ENCODE measurements at places on chromosomes 11 and 22.

DNA sequence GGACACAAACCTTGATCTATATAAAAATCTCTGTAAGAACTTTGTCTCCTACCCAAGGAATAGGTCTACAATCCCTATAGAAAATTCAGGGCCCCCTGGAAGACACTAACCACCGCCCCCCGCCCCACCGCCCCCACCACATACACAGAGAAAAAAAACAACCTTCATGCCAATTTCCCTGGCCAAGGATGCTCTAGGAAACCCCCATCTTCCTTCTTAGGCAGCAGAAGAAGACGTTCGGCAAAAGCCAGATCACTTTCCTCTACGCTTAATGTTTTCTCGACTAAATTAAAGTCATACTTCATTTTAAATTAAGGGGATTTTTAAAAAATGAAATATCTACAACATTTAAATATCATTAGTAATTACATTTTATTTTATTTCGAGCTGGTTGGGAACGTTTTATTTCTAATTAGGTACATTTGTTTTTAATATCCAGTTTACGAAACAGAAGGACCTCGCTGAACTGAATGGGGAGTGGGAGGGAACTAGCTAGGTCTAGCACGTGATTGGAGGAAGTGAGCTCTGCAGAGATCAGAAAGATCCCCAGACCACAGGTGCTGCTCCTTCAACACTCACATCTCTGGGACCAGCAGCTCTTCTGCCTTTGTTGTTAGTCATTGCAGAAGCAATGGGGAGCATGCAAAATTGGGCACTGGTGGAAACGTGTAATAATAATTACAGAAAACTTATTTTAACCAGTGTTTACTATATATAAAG lies 472.3 kb downstream of the MN1 start:
- DNase-seq = no peak

DNA sequence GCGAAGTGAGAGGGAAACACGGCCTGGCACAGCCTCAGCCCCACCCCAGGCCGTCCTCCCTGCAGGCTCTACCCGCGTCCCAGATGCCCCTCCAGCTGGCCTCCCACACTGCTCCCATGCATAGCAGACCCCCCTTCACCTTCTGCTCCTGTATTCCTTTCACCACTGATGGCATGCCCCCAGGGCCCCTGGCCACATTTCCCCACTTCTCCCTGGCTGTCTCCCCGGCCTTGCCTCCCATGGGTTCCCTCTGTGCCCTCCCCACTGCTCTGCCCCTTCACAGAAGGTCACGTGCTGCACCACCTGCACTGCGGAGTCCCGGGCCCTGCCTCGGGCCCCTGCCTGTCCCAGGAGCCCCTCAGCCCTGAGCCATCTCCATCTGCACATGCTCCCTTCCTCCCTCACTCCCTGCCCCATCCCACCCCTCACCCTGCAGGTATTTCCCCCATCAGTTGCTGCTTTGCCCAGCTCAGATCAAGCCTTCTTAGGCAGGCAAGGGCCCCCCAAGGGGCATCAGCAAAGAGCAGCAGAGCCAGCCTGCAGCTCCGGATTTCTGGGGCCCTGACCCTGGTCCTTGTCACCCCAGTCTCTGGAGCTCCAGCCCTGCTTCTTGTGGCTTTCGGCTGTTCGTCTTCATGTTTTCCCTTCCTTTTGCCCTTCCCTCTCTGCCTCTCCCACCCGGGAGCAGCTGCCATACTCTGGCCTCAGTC lies 46.4 kb downstream of the GAB4 start:
- no peak for DNase-seq

DNA sequence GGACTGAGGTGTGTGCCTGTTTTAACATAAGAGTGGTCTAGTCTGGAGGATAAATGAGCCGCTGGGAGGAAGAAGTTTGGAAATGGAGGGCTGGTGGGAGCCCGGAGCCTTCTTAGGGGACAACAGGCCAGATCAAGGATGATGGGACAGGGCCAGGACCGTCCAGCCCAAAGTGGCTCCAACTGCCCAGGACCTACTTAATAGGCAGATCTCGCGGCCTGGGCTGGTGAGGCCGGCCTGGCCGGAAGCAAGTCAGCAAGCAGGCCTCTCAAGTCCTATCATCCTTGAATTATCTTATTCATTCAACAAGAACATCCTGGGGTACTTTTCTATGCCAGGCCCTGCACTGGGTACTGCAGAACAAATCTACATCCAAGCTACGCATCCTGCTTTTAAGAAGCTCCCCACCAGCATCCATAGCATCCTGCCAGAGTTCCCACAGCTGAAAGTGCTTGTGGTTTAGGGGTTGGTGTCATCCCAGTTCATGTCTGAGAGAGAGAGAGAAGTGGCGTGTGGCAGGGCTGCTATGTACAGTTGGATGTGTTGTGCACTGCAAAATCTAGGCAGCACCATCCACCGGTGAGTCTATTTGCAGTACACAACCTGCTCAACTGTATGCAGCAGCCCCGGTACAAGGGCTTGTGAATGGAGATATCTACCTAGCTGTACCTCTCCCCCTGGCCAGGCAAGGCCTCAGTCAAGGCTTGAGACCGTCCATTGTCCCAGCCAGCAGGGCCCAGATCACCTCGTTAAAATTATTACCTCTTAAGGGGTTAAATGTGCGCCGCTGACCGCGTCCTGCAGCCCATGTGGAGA lies 82.1 kb downstream of the FBLN1 start:
- no peak for DNase-seq

GRCh38 chr22:37126383-37126782 lies 16.9 kb upstream of the TMPRSS6 start:
- DNase-seq = no peak

GRCh38 chr11:68213135-68213515 lies at the start of gene KMT5B:
Gene KMT5B (minus strand): TSS chr11:68213296. CDS start chr11:68190076, 23,220 bp downstream.
- no peak for DNase-seq

DNA sequence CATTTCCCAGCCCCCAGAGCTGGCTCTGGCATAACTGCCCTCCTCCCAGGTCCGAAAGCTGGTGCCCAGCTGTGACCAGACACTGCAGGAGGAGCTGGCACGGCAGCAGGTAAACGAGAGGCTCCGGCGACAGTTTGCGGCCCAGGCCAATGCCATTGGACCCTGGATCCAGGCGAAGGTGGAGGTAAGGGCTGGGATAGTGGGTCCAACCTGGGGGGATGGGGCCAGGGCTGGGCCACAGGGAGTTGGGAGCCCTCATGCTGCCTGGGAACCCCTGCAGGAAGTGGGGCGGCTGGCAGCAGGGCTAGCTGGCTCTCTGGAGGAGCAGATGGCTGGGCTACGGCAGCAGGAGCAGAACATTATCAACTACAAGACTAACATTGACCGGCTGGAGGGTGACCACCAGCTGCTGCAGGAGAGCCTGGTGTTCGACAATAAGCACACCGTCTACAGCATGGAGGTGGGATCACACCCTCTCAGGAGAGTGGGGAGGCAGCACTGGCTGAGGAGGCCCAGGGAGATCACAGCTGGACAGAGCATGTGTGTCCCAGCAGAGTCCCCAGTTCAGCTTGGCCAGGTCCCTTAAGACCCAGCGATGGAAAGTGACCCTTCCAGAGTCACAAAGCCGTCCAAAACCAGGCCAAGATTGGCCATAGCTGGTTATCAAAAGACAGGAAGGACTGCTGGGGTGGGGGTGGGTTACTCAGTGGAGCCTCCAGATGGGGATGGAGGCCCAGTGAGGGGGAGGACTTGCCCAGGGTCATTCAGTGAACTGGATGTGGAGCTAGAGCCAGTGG lies 7.0 kb downstream of the CTSF start:
- no peak for DNase-seq
